ENCODE measurements at places on chromosomes 4 and X.

DNA sequence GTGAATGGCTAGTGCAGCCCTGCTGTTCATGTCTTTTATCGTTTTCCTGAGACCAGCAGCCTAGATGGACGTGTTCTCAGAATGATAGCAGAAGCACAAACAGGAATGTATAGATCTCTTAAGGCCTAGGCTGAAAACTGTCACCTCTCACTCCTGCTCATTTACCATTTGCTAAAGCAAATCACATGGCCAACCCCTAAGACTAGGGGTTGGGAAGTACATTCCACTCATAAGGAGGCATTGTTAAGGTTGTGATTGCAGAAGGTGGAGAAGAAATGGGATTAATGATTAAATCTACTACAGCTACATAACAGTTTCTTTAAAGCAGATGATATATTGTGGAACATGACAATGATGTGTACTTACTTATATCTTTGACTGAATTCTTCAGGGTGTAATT lies 536.8 kb upstream of the FTHL17 start:
- DNase-seq = no peak

GRCh38 chr4:98828801-98829200 lies 100.1 kb downstream of the EIF4E start:
- no peak for DNase-seq

GRCh38 chrX:96683997-96684338 lies 674 bp upstream of the DIAPH2 start:
- DNase-seq = no peak

- no peak for DNase-seq
These were observed 3.7 kb upstream of the LCORL start for GRCh38 chr4:18025288-18025687.

DNA sequence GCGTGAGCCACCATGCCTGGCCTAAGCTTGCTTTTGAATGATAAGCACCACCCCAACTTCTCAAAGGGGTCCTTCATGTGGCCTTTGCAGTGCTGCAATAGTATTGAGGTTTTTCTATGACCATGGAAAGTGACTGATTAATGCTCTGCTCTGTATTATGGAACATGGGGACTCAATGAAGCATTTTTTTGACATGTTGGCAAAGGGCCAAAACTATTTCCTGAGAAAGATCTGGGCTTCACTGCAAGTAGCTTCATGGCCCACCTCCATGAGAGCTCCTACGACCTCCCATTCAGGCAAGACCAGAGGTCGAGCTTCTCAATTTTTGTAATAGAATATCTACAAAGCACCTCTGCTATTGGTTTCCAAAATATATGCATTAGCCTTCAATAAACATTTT lies 16.7 kb upstream of the SEPTIN6 start:
- DNase-seq = no peak
